Putamen (tissue), 1 donor: ENCODE measurements at places on chromosomes 2 and 18.

DNA sequence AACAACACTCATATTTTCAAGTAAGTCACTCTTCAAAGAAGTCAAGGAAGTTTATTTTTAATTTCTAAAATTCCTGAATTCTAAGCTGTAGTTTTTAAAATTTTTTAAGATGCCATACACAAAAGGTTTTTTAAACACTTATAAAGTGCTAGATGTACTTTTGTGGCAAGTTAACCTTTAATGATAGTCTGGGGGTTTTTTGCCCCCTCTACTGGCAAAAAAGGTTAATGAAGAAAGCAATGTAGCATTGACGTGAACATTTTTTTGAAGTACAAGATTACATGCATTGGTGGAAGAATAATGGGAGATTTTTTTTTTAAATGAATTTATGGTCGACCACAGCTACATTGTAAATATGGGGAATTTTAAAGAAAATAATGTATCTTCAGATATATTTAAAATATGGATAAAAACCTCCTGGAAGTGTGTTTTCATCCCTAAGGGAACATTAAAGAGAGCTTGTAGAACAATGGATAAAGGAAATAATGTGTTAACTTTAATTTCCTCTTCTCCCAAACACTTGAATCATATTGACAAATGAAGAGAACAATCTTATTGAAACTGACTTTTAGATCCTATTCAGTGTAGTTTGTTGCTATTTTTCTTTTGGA, 12.6 kb downstream of the ITPRID2 start:
- DNase-seq = no peak

- DNase-seq = no peak
Observed at GRCh38 chr2:41410011-41410410, 637.8 kb upstream of the PKDCC start.

DNA sequence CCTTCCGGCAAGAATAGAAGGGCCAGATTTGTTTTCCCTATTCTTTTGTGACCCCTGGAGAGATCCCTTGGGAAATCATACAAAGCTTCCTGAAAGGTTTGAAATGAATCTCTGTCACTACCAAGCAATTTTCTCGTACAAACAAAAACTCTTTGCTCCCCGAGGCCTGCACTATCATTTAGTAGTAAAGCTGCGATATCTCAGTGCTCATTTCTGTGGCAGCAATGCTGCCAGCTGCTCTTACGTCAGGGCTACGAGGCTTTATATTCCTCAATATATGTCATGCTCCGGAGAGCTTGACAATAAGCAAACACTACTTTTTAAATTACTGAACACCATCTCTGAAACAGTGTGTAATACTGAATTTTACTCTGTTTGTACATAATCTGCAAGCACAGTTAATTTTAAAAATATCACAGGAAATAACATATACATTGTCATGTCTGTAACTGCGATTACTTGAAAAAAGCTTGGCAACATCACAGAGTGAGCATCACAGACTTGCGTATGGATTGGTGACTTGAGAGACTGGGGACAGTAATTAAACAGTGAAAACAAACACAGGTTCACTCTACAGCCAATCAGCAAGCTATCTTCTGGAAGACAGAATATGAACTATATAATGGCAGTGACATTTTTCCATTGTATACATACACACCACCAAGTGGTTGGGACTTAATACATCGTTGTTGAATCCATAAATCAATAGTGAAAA, 403.3 kb upstream of the NETO1 start:
- DNase-seq = no peak

DNA sequence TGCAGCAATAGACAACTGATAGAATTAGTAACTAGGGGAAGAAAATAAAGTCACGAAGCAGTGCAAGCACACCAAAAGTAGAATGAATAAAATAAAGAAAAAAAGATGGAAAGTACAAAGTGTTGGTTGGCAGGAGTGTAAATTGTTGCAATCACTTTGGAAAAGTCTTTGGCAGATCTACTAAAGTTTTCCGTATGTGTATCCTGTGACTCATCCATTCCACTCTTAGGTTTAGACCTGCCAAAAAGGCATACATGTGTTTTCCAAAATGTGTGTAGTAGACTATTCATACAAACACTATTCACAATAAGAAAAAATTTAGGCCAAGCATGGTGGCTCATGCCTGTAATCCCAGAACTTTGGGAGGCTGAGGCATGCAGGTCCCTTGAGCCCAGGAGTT, 282.1 kb upstream of the FSIP2 start:
- no peak for DNase-seq

DNA sequence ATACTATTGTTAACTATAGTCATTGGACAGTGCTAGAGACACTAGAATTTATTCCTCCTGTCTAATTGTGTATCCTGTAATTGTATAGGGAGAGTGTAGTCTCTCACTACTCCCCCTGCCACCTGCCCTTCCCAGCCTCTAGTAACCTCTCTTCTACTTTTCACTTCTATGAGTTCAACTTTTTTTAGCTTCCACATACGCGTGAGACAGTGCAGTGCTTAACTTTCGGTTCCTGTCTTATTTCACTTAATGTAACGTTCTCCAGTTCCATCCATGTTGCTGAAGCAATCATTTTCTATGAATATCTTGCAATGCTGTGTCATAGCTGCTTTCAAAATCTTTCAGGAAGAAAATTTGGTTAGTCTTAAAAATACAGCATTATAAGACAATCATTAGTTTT, 22.8 kb upstream of the RUFY4 start:
- DNase-seq = peak; percentile 15

DNA sequence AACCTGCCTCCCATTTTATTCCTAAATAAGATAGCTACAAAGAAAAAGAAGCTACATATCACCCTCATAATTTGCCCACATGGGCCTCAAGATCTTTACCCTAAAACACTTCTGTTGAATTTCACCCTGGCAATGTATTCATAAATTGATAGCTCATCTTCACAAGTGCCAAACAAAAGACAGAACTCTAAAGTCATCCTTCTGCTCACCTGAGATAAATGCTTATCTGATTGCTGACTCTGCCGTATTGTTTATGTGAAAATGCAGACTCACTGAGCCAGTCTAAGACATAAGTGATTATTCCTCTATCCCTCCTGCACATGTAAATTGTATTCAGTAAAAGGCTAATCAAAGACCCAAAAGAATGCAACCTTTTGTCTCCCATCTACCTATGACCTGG, 2.0 kb downstream of the RDH14 start:
- DNase-seq = no peak

GRCh38 chr2:36680012-36680411, 16.5 kb upstream of the VIT start:
- DNase-seq = no peak

- DNase-seq = no peak
Observed at GRCh38 chr2:213491376-213491775, 207.1 kb downstream of the SPAG16 start.
